ENCODE measurements at places on chromosomes 7 and 10.

GRCh38 chr10:21720090-21720489 lies 186.1 kb downstream of the MLLT10 start:
- DNase-seq = no peak

DNA sequence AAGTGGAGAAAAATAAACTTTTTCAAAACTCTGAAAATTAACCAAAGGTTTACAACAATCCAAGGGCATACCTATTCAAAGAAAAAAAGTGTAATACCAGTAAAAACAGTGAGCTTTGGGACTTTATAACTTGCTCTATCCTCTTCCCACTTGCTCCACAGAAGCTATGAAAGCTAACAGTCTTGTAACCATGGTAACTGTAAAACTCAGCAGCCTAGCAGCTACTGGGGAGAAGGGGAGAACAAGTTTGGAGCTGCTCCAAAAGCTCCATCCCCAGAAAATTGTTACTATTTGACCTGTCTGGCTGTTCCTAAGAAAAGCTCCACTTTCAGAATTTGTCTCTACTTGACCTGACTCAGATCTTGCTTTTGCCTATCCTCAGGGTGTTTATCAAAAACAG lies 191.5 kb downstream of the OTUD1 start:
- no peak for DNase-seq

- no peak for DNase-seq
These were observed 3.3 kb downstream of the TMEM140 start for GRCh38 chr7:135151132-135151531.

DNA sequence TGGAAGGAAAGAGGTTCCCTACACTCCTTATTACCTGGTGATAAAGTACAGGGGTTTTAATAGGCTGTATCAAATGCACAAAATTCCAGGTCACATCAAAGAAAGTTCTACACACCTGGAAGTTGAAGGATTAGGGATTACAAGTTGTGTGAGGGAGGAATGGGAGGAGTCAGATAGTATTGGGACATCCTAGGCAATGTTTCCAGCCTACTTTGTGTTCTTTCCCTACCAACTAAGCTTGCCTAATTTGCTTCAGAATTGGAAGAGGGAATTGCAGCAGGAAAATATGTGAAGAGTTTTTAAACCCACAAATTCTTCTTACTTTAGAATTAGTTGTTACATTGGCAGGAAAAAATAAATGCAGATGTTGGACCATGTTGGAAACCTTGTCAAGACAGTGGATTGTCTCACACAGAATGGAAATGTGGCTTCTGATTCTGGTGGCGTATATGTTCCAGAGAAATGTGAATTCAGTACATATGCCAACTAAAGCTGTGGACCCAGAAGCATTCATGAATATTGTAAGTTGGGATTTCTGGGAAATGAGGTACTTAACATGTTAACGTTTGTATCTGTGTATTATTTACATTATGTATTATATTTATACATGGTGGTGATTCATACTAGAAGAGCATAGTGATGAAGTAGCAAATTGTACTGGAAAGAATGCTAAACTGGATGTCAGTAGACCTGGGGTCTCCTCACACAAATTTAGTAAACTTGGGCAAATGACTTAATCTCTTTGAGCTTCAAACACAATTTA lies at the start of gene LIPM:
LIPM (plus strand) TSS at position 208 of the 763 bp plus-strand sequence; CDS start at position 375, 167 bp downstream.
- no peak for DNase-seq

- DNase-seq = no peak
These were observed 88.6 kb downstream of the MPP7 start for GRCh38 chr10:28214219-28214618.

DNA sequence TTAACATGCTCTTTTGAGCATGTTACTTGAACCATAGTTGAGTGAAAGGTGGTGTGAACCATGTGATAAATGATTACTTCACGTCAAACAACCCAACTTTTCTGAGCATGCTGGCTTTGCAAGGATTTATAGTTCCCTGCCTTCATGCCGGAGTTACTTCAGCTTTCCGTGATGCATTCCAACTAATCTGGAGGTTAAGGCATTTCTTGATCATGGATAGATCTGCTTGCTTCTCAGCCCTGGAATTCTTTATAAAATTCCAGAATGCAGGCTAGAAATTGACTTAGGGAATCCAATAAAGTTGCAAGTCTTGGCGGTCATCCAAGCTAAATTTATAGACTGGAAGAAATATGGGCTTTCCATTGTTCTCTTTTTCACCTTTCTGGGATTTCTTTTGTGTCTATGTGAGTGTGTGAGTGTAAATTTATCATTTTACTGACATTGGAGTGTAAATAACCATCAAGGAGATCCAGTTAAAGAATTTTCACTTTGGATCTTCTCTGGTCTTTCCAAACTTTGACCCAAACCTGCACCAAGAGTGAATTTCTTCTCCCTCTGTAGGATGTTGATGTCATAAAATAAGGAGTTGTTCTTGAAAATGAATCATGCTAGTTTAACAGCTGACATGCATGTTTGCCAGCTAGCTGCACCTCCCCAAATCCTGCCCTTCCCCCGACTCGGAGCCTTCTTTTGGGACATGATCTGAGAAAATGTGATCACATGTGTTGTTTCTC lies 289.0 kb downstream of the TWIST1 start:
- DNase-seq = no peak

DNA sequence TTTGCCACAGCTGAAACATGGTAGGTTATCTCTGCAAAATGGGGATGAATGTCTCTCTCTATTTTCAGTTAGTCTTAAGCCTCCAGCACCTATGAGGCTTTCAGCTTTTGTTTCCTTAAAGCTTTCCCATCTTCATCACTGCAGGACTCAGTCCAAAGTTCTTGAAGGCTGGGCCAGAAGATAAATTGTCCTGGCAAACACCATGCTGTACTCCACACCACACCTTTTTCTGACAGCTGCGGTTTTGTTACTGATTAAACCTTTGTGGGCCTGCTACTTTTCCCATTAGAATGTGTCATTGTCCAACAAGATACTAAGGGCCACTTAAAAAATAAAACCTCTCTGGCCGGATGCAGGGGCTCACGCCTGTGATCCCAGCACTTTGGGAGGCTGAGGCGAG lies 87.2 kb upstream of the A1CF start:
- DNase-seq = no peak

GRCh38 chr7:15937571-15937970 lies 251.1 kb upstream of the MEOX2 start:
- DNase-seq = no peak

DNA sequence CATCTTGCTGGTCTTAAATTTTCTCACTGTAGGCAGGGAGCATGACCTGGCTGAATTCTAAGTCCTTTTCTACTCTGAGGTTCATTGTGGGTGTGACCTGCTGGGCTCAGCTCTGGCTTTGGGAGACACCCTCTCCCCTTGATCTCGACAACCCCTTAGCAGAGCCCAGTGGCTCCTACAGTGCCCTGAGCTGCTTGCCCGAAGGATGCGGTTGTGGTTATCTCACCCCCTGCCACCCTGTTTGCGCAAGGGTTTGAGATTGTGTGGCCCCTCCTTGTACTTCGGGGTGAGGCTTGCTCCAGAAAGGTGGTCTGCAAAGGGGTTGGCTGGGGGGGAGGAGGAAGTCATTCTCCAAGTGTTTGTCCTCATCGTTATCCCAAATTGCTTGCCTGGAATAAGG lies 55.3 kb downstream of the TCF7L2 start:
- DNase-seq = no peak

DNA sequence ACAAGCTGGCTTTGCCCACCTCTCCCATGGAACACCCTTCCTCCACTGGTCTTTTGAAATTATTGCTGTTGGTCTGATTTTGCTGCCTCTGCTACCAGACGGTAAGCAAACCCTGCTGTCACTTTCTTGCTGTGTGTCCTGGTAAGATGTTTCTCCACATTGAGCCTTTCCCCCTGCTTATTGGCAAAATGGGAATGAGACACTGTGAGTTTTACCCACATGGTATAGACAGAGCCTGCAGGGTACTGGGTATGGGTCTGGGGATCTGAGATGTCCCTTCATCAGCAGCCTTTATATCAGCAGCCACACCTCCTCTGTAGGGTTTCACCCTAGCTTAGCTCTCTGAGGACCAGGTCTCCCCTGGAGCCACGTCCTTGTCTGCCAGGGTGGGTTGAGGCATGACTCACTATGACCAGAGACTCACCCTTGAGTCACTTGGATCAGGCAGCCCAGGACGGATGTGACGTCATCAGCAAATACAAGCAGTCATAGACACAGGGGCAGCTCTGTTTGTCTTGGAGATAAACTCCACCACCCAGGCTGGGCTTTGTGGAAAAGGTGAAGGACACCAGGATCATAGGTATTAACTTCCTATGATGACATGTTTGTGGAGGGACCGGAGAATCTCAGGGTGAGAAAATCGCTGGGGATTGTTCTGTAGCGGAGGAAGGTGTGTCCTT lies 17.9 kb upstream of the BAIAP2L1 start:
- no peak for DNase-seq

DNA sequence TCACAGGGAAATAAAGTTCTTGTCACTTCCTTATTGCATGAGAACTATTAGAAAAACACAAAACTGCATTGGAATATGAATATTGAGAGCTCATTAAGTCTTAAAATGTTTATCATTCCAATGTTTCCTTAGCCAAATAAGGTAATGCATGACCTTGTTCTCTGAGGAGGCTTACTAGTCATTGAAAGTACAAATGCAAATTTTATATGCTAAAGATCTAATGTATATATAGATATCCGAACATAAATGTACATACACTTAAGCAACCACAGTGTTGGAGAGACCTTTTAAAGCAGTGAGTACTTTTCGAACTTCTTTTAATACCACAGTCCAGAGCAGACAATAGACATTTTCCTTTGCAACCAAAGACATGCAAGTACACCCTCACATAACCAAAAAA lies 96.1 kb downstream of the RELN start:
- no peak for DNase-seq

GRCh38 chr7:93883078-93883916 lies 7.3 kb downstream of the TFPI2 start:
- DNase-seq = no peak

DNA sequence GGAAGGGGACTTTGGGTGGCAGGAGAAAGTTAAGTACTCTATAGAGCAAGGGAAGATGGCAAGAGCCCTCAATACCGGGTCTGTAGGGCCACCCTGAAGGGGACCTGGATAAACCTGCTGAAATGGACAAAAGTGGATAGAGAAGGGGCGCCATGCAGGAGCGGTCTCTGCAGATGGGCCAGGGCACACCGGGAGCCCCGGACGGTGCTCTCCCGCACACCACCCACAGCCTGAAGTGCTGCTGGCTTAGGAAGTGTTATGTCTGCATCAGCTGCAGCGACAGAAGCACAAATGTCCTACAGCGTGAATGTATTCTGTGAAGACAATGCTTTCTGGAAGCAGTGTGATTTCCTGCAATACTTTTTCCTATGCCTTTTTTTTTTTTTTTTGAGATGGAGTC lies 37.7 kb downstream of the BRI3 start:
- no peak for DNase-seq

- no peak for DNase-seq
These were observed 2.2 kb upstream of the STRIP2 start for GRCh38 chr7:129431911-129432643.

GRCh38 chr7:71303566-71303965 lies 171.6 kb downstream of the GALNT17 start:
- no peak for DNase-seq

GRCh38 chr7:66558201-66558641 lies 70.5 kb upstream of the KCTD7 start:
- DNase-seq = no peak

Data from NCI-H2107 (cell line).